ENCODE measurements at places on chromosomes 4 and X. TPM values are rescaled to one million over a fixed set of nuclear protein-coding genes. Genes with fewer than 3 reads are reported as not detected.

- no peaks in the 10 kb centered on the region for H3K4me1 ChIP-seq
- no peak for DNase-seq
- no peaks in the 10 kb centered on the region for H3K27me3 ChIP-seq
- H3K27ac ChIP-seq = no peak overlapping the region
Measured at GRCh38 chrX:125295337-125295736, 24.3 kb upstream of the TEX13C start.

Gene WAS
- total RNA-seq = 14.4 TPM

Gene ITGB1BP2
- total RNA-seq = 0.32 TPM

Gene TEX13D
- not detected for total RNA-seq

DNA sequence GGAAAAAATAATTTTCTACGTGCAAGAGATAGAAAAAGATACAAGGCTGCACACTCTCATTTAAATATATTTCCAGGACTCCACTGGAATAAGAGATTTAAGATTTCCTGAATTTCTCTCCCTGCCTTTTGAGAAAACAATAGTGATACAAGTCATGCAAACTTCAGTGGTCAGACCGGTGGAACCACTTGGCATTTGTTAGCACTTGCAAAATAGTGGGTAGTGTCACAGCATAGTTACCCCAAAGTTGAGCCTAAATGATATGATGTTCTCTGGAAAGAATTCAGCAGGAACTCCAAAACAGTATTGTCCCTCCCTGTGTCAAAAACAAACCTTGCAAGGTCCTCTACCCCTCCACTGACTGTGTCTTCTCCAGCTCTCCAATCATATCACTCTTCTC, 102.3 kb downstream of the ANKRD50 start:
- no peaks in the 10 kb centered on the region for H3K4me1 ChIP-seq
- no peaks in the 10 kb centered on the region for H3K27me3 ChIP-seq
- no peaks in the 10 kb centered on the region for H3K36me3 ChIP-seq
- H3K27ac ChIP-seq = no peak overlapping the region
- no peak for DNase-seq
- no peak overlapping the region for H3K4me3 ChIP-seq

DNA sequence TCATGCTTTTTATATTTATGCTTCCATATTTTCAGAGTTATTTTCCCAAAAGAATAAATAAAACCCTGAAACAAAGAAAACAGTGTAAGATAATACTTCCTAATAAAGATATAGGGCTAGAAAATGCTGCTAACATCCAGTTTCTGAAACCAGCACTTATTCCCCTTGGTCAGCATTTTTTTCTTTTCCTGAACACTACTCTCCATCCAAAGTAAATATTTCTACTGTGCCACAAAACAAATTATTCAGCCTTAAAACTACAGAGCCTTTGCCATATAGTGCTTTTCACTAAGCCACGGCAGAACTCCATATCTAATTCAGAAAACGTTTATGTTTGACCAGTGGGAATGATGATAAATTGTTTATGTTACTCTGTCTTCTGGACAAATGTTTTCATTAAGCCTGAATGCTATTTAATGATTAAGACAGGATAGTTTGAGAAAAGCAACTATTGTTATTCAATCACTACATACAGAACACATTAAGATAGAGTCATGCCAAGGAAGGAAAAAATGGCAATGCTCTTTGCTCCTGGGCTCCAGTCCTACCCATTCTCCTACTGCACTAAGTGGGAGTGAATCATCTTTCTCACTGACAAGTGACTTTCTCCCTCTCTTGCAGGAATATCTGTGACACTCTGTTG, 723.9 kb downstream of the FAT4 start:
- H3K4me3 ChIP-seq = no peak overlapping the region
- H3K4me1 ChIP-seq = no peaks in the 10 kb centered on the region
- H3K27me3 ChIP-seq = no peaks in the 10 kb centered on the region
- H3K27ac ChIP-seq = no peak overlapping the region

Gene NAT8L
- total RNA-seq = 0.69 TPM

DNA sequence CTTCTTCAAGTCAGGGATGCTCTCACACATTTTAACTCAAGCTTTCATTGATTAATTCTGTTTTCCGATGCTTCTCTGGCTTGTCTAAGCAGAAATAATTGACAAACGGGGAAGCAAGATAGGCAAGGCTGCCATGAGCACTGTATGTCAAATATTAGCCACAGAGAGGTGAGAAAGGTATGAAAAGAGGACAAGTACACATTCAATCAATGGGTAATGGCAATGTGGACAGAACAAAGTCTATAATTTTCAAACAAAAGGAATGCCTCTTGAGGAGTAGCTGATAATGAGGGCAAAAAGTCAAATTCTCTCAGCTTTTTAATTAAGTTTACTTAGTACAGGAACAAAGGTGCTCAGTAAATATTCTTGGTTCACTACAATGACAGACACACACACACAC, 19.6 kb downstream of the COX7B2 start:
- H3K27me3 ChIP-seq = no peaks in the 10 kb centered on the region
- no peaks in the 10 kb centered on the region for H3K36me3 ChIP-seq
- no peak for DNase-seq
- H3K4me1 ChIP-seq = no peaks in the 10 kb centered on the region
- H3K27ac ChIP-seq = no peak overlapping the region

Gene TMEM47
- total RNA-seq = 27.0 TPM

DNA sequence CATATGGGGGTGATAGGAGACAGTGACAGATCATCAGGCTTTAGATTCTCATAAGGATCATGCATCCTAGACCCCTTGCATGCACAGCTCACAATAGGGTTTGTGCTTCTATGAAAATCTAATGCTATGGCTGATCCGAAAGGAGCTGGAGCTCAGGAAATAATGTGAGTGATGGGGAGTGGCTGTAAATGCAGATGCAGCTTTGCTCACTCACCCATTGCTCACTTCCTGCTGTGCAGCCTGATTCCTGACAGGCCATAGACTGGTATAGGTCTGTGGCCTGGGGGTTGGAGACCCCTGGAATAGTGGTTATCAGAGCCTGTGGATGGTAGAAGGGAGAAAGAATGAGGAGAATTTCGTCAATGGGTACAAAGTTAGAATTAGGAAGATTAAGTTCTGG, 2751.1 kb downstream of the ARAP2 start:
- no peak overlapping the region for H3K27ac ChIP-seq
- no peaks in the 10 kb centered on the region for H3K27me3 ChIP-seq
- H3K4me1 ChIP-seq = no peaks in the 10 kb centered on the region
- no peaks in the 10 kb centered on the region for H3K36me3 ChIP-seq
- H3K4me3 ChIP-seq = no peak overlapping the region

Gene PRR32
- not detected for total RNA-seq

- no peak for DNase-seq
- H3K27me3 ChIP-seq = peaks cover 6% of the 10 kb centered on the region
- H3K36me3 ChIP-seq = no peaks in the 10 kb centered on the region
Measured at GRCh38 chr4:76053730-76054129, 17.9 kb upstream of the CXCL11 start.

Gene JCHAIN
- total RNA-seq = not detected

DNA sequence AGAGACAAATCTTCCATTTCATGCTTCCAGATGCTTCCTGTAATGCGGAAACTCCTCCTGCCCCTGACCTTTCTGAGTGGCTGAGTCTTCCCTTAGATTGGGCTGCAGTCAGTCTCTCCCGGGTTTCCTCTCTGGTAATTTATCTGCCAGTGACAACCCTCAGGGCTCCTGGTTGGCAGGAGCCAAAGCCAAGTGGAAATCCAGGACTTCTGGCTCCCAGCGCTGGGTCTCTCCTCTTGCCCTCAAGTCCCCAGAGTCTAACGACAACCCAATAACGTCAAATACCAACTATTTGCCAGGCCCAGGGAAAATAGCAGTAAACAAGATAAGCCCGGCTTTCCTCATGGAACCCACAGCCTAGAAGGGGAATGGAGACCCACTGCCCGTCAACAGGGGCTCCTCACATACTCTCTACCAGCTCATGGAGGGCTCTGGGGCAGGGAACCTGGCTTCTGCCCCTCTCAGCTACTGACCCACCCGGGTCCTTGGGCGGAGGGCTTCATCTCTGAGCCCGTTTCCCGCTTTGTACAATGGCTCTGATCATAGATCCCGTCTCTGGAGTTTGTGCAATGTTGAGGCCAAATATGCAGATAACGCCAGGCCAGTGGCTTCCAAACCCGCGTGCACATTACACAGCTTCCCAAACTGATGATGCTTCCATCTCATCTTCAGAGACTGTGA, 1.1 kb upstream of the TBC1D14 start:
- peaks cover 48% of the 10 kb centered on the region for H3K4me1 ChIP-seq
- H3K27me3 ChIP-seq = no peaks in the 10 kb centered on the region
- DNase-seq = no peak
- peak overlapping the region; percentile 98 for H3K27ac ChIP-seq

DNA sequence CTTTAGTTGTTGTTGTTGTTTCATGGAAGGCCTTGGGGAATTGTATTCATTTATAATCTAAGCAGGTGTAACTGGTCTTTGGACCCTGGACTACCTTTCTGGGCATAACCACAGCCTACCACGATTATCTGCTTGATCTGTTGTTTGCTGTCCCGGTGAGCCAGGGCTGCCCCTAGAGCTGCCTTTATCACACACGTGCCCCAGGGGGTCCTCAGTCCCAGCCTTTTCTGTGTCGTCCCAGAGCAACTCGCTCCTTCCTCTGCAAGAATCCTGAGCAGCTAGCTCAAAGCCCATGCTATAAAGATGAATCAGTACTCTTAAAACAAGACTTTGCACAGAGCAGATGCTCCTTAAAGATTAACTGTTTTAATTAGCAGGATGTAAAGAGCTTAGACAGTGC, 273.2 kb downstream of the EVC2 start:
- no peak overlapping the region for H3K27ac ChIP-seq
- no peaks in the 10 kb centered on the region for H3K36me3 ChIP-seq
- H3K4me3 ChIP-seq = no peak overlapping the region
- no peaks in the 10 kb centered on the region for H3K4me1 ChIP-seq

- H3K4me1 ChIP-seq = peaks cover 9% of the 10 kb centered on the region
- DNase-seq = no peak
- no peak overlapping the region for H3K4me3 ChIP-seq
- no peaks in the 10 kb centered on the region for H3K36me3 ChIP-seq
- peaks cover 3% of the 10 kb centered on the region for H3K27me3 ChIP-seq
Measured at GRCh38 chrX:17544821-17545220, 169.8 kb downstream of the NHS start.

- H3K36me3 ChIP-seq = no peaks in the 10 kb centered on the region
- H3K4me1 ChIP-seq = no peaks in the 10 kb centered on the region
- H3K27me3 ChIP-seq = no peaks in the 10 kb centered on the region
- H3K4me3 ChIP-seq = no peak overlapping the region
- DNase-seq = peak; percentile 55
- no peak overlapping the region for H3K27ac ChIP-seq
Measured at GRCh38 chrX:42673301-42673810, 104.6 kb downstream of the PPP1R2C start.

- H3K36me3 ChIP-seq = no peaks in the 10 kb centered on the region
- no peaks in the 10 kb centered on the region for H3K4me1 ChIP-seq
- H3K27me3 ChIP-seq = no peaks in the 10 kb centered on the region
- no peak overlapping the region for H3K27ac ChIP-seq
Measured at GRCh38 chr4:137678796-137679195, 146.5 kb upstream of the PCDH18 start.

GRCh38 chr4:134645778-134646177, 444.2 kb upstream of the PABPC4L start:
- DNase-seq = no peak
- no peaks in the 10 kb centered on the region for H3K27me3 ChIP-seq
- H3K4me1 ChIP-seq = no peaks in the 10 kb centered on the region

DNA sequence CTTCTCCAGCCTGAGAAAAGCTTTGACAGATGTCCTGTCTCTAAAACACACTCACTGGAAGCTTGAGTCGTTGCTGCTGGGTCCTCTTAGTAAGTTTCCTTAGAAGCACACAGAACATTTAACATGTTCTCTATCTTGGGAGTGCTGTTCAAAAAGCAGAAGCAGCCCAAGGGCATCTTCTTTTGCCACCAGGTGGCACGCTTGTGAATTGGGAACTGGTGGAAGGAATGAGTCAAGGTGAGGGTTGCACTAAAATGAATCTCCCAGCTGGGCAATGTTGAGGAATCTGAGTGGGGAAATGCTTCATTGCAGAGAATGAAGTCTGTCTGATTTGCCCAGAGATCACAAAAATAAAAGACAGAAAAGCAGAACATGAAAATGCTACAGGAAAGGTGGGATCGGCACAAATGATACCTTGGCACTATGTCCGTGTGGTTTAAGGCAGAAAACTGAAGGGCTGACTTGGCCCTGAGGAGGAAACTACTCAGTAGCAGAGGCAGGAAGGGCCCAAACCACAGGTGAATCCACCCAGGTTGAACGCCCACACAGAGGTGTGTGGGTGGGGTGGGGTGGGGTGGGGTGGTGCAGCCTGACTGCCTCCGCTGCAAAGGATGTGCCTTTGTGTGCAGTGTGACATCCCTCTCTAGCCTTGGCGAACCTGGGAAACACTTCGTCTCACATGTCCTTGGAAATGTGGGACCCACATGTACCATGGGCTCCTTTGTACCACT, 26.0 kb downstream of the KIT start:
- H3K27me3 ChIP-seq = no peaks in the 10 kb centered on the region
- H3K36me3 ChIP-seq = no peaks in the 10 kb centered on the region
- no peak overlapping the region for H3K4me3 ChIP-seq
- no peaks in the 10 kb centered on the region for H3K4me1 ChIP-seq
- DNase-seq = peak; percentile 13
- H3K27ac ChIP-seq = no peak overlapping the region

DNA sequence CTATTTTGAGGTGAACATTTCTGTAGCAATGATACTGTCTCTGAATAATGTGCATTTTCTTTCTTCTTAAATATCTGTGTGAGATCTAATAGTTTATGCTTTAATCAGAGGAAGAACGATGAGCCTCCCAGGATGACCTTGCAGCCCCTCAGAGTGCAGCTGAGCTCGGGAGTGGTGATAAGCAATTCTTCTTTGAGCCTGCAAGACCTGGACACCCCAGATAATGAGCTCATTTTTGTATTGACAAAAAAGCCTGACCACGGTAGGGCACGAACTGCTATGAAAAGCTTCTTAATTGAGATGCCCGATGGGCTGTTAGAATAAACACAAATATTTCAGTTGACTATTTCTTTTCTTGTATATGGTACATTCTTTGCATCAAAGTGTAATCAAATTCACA, 105.0 kb upstream of the ANXA3 start:
- H3K4me3 ChIP-seq = no peak overlapping the region
- H3K27me3 ChIP-seq = no peaks in the 10 kb centered on the region
- no peaks in the 10 kb centered on the region for H3K4me1 ChIP-seq
- H3K27ac ChIP-seq = no peak overlapping the region
- DNase-seq = no peak

Gene FAM47C
- total RNA-seq = under 0.01 TPM

Gene SMARCA1
- 128 TPM for total RNA-seq

DNA sequence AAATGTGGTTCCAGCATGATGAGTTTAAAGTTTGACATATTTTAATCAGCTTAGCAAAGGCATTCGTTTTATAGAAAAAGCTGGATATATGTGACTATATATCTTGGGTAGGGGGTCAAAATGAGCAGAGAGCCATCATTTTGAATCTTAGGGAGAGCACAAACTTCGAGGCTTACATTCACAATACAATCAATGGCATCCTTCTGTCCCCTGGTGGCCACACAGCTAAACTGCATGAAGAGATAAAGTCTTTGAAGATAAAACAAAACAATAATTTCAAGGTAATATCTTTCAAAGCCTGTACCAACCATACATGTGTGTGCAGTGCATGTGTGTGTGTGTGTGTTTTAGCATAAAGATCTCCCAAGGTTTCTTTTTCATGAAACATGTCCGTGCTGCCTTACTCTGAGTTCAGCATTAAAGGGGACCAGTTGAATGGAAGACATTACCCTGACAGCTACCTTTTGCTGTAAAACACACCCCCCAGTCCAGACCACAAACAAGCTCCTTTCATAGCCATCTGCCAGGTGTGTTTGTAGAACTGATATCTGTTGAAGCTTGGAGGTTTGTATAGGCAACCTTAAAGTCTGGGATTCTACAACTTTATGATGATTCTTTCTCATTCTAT, 22.0 kb downstream of the DYNLT3 start:
- no peak overlapping the region for H3K4me3 ChIP-seq
- no peak overlapping the region for H3K27ac ChIP-seq
- H3K36me3 ChIP-seq = no peaks in the 10 kb centered on the region
- DNase-seq = peak; percentile 59
- H3K27me3 ChIP-seq = no peaks in the 10 kb centered on the region
